ENCODE measurements at places on chromosomes 12 and 14.

DNA sequence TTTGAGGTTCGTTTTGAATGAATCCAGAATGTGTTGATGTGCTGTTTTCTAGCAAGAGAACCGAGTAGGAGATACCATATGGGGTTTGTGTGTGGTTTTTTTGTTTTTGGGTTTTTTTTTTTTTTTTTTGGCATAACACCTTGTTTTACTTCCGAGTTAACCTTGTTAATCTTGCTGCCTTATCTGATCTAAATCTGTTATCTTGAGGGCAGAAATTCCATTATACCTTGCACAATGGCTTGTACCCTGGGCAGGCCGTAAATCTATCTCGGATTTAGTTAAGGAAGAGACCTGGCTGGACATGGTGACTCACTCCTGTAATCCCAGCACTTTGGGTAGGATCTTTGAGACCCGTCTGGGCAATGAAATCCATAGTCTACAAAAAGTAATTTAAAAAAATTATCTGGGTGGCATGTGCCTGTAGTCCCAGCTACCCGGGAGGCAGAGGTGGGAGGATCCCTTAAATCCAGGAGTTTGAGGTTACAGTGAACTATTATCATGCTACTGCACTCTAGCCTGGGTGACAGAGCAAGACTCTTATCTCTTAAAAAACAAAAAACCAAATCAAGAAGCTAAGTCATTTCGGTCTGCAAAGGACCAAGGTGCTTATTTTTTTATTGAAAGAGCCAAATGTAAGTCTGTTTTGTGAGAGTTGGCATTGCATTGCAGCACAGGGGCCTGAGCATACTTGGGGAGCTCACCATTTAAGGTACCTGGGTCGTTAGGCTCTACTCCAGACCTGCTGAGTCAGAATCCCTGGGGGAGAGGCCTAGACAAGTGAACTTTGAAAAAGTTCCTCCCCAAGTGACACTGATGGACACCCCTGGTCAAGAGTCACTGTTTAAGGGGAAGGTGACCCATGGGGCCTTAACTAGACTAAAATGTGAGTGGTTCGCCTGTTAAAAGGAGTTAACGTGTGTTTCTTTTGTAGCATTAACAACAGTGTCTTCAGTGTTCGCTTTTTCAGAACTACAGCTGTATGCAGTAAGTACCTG, 6.7 kb downstream of the DLST start:
- DNase-seq, result no peak

DNA sequence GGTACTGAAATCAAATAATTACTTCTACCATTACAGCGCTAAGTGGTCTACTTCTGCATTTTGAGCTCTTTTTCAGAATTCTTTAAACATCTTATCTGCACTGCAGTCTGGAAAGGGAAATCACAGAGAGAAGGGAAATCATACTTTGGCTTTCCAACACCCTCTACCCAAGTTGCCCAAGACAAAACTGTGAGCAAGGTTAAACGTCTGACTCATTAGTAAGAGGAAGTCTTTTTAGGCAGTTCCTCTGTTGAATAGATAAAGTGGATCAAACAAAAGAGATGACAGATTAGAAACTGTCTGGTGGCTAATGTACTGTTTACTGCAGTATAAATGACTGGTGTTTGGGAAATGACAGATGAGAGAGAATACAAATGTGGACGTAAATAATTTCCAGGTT, 858.1 kb downstream of the NRXN3 start:
- no peak for DNase-seq

- no peak for DNase-seq
Observed at GRCh38 chr12:49293056-49293956, 1.6 kb upstream of the PRPH start.

DNA sequence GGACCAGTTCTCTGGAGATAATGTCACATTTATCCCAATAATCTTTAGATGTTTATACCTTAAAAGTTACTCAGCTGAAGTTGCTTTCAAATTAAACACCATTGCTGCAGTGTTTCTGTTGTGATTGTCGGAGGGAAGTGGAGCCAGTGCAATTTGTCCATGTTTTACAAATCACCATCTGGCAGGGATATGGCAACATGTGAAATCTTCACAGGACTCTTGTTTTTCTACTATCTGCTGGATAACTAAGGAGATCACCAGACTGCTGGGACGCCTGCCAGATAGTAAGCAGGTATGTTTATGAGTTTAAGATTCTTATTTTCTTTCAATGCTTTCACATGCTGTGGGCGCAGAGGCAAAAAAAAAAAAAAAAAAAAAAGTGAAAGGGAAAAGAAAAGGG, 100.3 kb upstream of the SOX5 start:
- no peak for DNase-seq

DNA sequence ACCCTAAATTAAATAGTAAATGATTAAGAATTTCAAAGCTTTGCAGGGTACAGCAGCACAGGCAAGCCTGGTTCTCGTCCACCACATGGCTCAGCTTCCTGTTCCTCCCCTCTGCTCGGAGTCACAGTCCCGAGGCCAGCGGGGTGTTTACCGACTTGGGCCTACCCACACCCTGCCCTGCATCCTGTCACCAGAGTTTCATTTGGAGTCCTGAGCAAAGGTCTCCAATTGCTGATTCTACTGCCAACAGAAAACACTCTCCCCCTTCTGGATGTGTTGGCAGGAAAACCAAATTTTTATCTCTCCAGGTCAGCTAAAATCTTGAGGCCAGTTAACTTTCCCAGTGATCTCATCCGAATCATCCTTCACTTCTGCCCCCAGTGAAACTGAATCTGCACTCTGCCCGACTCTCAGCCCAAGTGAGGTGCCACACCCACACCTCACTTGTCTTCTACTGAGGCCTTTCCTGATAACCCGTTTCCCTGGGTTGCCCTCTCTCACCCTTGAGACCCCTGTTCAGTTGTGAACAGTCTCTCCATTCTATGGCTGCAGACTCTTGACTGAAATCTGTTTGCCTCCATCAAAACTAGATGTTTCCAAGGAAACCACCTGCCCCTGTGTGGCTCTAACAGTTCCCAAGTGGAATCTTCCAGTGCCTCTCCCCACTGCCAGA, 71.2 kb downstream of the VCPKMT start:
- peak; percentile 82 for DNase-seq

GRCh38 chr14:77843651-77844050, 43.7 kb downstream of the ADCK1 start:
- no peak for DNase-seq

DNA sequence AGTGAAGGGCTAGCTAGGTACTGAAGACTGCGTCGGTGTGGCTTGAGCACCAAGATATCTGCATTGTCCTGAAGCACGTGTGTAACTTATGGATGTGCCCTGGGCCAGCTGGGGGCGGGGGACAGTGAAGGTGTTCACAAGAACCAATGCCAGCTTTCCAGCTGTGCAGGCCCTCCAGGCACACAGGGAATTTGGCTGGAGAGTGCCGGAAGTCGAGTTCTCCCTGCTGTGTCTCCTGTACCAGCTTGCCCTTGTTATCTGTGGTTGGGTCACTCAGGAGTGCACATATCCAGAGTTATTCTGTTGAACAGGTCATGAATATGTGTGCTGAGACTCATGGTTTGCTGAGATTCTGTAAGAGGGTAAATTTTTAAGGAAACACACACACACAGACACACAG, 75.9 kb upstream of the CRY1 start:
- DNase-seq, result no peak

- DNase-seq, result no peak
Observed at GRCh38 chr12:87274594-87275245, 754.5 kb downstream of the C12orf50 start.

- no peak for DNase-seq
Observed at GRCh38 chr12:110005319-110005973, 6.2 kb downstream of the ANKRD13A start.

DNA sequence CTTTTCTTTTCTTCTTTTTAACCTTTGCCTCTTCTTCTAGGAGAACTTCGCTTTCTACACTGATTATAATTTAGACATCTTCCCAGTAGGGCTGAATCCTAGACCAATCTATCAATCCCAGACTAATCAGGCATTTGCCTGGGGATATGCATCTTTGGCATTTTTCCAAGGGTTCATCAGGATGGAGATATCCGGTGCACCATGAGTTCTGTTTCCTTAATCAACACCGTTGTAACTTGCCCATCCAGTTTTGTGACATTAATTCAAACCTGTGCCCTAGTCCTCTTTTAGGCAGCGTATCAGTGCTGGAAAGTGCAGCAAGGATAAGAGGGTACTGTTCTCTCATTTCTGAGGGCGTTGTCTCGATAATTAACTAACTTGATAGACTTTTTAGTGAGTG, 617 bp upstream of the MGP start:
- no peak for DNase-seq

DNA sequence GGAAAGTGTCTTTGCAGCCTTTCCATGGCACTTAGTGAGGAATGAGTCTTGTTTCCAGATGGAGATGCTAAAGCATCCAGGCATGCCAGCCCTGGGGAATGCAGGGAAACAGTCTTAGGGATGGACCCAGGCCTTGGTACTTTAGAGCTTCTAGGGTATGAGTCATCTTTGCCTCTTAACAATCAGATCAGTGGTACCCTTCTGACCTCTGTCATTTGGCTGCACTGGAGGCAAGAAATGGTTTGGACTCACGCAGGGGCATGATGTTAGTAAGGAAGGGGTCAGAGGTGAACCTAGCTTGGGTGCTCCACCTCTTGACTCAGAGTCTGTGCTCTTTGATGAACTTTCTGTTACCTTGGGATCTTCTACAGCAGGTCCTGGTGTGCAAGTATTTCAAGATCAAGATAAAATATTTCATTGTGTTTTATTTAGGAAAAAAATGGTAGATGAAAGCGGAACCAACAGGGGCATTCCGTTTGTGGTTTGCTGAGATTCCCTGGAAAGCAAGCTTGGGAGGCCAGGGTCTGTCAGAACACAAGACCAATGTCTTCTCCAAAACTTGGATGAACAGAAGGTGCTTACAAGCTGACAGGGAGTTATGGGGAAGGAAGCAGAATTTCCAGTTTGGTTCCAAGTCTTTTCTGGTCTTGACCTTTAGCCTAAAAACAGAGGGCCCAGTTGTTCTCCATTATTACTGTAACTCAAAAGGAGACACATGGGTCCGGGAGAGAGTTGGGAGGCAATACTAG, 216.2 kb downstream of the ZFP36L1 start:
- peak; percentile 83 for DNase-seq

- no peak for DNase-seq
Observed at GRCh38 chr12:86601550-86602308, 345.5 kb upstream of the MGAT4C start.

- no peak for DNase-seq
Observed at GRCh38 chr12:62803756-62804155, 131.2 kb downstream of the PPM1H start.

DNA sequence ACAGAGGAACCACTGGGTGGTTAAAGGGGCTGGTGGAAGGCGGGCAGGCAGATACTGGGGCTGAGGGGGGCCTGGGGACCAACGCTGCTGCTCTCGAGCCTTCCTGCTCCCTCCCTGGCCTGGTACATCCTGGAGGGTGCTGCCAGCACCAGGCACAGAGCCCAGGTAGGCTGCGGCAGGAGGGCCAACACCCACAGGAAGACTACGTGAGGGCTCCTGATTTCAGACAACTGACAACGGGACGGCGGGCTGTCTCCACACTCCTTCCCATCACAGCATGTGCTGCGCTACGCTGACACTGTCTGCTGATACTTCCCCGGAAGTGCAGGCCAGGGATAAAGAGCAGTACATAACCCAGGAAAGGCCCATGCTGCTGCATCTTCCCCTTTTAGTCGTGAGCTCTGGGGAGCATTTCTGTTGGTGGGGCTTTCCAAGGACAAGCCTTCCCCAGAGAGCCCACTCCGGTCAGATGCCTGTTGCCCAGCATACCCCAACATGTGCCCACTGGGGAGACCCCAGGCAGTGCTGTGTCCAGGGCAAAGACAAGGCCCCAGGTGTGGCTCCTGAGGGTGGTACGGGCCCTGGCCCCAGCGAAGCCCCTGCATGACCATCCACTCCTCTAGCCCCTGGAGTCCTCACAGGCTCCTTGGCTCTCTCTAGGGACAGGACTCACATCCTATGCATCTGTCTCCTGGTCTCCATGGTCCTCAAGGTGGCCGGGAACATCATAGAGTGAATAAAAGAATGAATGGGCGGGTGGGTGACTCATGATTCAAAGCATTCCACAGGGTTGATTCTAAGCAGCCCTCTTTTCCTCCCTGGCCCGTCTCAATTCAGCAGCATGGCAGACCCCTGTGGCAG, 38.0 kb downstream of the CHGA start:
- DNase-seq, result peak; percentile 25

DNA sequence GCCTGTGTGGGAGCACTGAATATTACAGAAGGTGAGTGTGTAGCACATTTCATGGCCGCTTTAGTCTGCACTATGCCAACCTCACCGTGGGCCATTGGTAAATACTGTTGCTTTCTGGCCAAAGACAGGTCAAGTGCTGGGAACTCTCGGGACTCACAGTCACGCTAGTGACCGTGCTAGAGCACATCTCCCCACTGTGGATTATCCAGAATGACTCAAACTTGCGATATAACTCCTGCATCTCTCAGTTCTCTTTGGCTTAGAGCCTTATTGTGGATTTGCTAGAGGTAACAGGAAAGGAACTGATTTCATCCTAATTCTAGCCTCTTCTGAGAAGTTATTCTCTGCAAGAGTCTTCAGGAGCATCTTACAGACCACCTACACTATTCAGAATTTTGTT, 86.5 kb downstream of the DAD1 start:
- no peak for DNase-seq

- DNase-seq, result peak; percentile 6
Observed at GRCh38 chr12:31588976-31589375, 2.0 kb downstream of the DENND5B start.

- DNase-seq, result no peak
Observed at GRCh38 chr12:66898700-66899469, 220.0 kb upstream of the GRIP1 start.

DNA sequence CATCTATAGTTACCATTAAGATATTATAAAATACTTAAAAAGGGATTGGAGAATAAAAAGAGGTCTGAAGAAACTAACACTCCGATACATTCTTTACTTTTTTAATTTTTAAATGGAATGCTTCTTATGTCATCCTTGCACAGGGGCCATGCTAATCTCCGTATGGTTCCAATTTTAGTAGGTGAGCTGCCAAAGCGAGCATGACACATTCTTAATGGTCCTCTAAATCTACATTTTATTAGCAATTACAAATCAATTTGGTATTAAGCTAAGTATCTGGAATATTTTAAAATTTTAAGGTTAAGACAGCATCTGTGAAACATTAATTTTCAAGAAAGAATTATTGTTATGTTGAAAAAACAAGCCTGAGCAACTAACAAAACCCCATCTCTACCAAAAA, 6.2 kb upstream of the ARID4A start:
- DNase-seq, result peak; percentile 82

DNA sequence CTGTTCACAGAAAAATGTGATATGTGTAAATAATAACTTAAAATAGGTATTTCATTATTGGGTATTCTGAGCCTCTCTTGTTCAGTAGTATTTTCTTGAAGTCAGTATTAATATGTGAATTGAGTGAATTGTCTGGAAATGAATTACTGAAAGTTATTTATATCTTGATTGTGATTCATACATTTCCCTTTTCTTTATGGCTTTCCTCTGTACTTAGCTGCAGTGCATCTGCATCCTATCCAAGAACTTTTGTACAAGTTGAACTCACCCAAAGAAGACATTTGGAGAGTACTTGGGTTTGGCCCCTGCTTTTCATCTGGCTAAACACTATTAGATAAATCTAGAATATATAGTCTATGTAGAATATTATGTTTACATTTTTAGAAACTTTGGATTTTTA, 326.0 kb downstream of the RAD51B start:
- DNase-seq, result no peak
